ENCODE measurements at places on chromosomes 3 and 15.

DNA sequence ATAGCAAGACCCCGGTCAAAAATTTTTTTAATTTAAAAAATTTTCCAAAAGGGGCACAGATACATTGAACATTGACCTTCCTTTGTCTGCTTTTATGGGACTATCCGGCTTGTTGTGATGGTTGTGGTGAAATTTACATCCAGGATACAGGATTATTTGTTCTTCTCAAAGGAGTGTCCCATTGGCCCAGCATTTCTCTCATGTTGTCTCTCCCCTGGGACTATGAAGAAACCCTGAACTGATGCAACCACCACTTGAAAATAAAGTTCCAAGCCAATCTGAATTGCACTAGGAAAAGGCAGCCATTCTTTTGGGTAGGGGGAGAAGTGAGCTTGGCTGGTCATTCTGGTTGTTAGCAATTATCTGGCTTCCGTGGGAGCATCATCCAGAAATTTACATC lies 58.4 kb downstream of the PPARG start:
- no peak for DNase-seq

- no peak for DNase-seq
Measured at GRCh38 chr3:105417525-105418289, 51.0 kb downstream of the ALCAM start.

DNA sequence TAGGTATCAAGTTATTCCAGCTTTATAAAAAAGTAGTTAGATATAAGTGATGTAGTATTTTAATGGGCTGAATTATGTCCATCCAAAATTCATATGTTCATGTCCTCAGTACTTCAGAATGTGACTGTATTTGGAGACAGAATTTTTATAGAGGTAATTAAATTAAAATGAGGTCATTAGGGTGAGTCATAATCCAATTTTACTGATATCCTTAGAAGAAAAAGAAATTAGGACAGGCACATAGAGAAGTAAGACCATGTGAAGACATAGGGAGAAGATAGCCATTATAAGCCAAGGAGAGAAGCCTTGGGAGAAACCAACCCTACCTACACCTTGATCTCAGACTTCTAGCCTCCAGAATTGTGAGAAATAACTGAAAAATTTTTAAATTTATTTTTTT lies 30.3 kb downstream of the RAP2B start:
- DNase-seq = no peak

DNA sequence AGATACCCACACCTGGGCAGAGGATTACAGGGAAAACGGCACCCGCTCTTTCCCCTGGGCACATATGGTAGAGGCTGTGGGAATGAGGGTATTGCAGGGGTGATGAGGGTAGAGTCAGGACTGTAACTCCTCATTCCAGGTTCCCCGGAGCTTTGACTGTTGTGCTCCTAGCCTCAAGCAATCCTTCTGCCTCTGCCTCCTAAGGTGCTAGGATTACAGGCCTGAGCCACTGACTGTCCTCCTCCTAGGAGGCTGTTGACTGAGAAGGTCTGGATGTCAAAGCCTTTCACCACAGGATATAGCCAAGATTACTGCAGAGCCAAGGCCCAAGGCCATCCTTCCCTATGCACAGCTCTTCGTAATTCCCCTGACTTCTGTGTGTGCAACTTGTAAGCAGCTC lies 1.1 kb upstream of the MPI start:
- DNase-seq = no peak

DNA sequence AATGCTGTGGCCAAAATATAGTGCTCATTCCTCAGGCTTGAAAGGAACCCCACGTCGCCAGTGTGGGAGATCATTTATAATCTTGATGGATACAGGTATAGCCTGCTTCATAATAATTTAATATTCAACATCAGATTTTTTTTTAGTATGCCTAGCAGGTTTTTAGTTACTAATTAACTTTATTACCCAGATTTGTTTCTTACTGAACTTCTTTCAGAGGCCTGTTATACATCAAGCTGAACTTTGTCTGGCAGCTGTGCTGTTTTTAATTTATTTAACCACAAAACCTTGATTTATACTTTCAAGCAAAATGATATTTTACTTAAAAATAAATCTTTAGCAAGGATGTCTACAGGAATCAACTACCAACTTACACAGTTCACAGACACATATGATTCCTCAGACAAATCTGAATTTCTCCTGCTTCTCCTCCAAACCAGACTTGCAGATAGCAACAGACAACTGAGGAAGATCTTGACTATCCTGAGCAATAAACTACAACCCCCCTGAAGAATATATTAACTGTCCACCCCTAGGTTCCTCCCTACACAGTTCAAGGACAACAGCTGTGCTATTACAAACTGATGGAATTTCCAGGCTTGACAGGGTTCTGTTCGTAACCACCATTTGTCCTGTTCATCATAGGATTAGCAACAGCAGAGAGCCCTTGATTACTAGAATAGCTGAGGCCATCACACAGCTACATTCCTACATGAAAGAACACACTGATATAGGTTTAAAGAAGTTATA lies 610 bp downstream of the MAP4 start:
- no peak for DNase-seq

GRCh38 chr15:42679285-42680141 lies 57.4 kb downstream of the CDAN1 start:
- no peak for DNase-seq

DNA sequence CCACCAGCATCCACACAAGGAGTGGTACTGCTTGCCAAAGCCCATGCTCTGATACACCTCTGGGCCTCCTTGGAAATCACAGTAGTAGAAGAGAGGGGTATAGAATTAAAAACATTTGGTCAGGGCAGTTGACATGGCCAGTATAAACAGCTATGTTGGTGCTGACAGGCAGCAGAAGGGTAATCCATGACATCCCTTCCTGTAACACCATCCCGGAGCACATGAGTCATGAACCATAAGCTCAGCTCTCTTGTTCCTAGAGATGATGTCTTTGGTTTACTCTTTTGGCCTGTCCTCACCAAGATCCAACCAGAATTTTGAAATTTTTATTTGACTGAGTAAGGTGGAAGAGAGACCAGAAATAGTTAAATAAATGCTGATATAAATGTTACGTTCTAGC lies 132.6 kb upstream of the CTDSPL start:
- no peak for DNase-seq

DNA sequence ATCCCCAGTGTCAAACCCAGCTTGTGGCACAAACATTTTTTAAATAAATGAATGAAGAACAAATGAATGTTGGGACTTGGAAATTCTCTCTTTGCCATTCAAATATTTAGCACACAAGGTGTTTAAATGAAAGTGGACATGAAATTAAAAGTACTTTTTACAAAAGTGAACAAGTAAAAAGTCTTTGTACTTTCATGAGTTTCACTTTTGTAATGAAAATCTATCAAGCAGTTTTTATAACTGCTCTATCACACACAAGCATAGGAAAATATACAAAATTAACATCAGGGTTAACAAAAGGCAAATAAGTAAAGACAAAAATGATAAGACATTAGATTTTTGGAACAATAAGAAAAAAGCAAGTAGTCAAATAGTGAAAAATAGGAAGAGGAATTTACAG lies 83.9 kb upstream of the ARL6 start:
- no peak for DNase-seq

GRCh38 chr3:38164643-38164951 lies 740 bp upstream of the OXSR1 start:
- no peak for DNase-seq

GRCh38 chr15:69793781-69794451 lies 303.8 kb downstream of the TLE3 start:
- DNase-seq = no peak

- DNase-seq = peak; percentile 76
Measured at GRCh38 chr3:8886546-8886945, 76.7 kb downstream of the RAD18 start.
